ENCODE measurements at places on chromosomes 4 and X.

GRCh38 chr4:26459054-26459755, 31.1 kb downstream of the CCKAR start:
- DNase-seq = peak; percentile 78

DNA sequence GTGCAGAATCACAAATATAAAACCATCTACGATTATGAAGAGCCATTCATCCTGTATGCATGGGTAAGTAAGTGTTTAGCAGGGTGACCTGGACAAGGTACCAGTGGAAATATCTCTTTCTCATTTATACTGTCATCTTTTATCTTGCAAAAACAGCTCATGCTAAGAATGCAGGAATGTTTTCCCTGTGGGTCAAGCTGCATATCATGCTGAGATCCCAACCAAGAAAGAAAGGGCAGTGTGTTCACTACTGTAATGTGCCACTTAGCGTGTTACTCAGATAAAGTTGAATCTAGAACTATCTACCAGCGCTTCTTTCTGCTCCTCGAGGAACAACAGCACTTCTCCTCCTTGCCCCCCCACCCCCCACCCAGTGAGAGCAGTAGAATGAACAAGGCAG, 212.7 kb upstream of the TBL1X start:
- no peak for DNase-seq

GRCh38 chrX:5180135-5180741, 1048.4 kb downstream of the NLGN4X start:
- no peak for DNase-seq

GRCh38 chr4:22596409-22596808, 80.5 kb upstream of the ADGRA3 start:
- DNase-seq = no peak

- peak; percentile 63 for DNase-seq
Measured at GRCh38 chr4:57190601-57191481, 80.7 kb upstream of the IGFBP7 start.
